GM12864 (cell line): ENCODE measurements at places on chromosomes 1 and 21.

- no peak for DNase-seq
These were observed 95.4 kb downstream of the AHCTF1 start for GRCh38 chr1:246836209-246836966.

DNA sequence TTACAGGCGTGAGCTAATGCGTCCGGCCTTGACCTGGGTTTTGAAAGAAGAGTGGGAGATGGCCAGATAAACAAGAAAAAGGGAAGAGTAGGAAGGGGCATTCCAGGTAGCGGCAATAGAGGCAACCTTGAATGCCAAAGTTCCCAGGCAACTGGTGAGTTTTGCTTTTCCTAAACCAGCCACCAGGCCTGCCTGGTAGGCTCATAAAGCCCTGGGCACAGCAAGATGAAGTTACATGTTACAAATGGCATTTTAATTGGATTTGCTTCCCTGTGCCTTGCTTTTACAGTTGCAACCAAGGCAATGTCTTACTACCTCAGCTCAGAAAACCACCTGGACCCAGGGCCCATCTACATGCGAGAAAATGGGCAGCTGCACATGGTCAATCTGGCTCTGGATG, 5.5 kb downstream of the LRRC42 start:
- no peak for DNase-seq

DNA sequence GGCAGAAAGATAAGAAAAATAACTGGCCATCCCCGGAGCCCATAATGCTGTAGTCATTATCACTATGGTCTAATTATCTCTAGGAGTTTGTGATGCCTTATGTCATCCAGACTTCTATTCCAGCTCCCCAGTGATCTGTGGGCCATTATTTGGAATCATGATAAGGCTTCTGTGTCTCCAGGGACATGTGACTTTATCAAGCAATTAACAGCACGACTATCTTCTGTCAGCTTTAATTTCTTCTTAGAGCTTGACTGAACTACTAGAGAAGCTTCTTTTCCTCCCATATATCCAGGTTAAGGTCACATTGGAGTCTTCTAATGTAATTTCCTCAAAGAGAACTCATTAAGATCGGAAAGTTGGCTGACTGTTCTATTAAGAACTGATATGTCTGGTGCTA, 100.4 kb downstream of the LHX8 start:
- DNase-seq, result no peak

- no peak for DNase-seq
These were observed 37.3 kb downstream of the ABCA4 start for GRCh38 chr1:94083681-94084080.

GRCh38 chr1:193971595-193971994, 785.2 kb upstream of the B3GALT2 start:
- DNase-seq, result no peak

GRCh38 chr1:39927538-39927937, 25.8 kb upstream of the MYCL start:
- DNase-seq, result no peak

DNA sequence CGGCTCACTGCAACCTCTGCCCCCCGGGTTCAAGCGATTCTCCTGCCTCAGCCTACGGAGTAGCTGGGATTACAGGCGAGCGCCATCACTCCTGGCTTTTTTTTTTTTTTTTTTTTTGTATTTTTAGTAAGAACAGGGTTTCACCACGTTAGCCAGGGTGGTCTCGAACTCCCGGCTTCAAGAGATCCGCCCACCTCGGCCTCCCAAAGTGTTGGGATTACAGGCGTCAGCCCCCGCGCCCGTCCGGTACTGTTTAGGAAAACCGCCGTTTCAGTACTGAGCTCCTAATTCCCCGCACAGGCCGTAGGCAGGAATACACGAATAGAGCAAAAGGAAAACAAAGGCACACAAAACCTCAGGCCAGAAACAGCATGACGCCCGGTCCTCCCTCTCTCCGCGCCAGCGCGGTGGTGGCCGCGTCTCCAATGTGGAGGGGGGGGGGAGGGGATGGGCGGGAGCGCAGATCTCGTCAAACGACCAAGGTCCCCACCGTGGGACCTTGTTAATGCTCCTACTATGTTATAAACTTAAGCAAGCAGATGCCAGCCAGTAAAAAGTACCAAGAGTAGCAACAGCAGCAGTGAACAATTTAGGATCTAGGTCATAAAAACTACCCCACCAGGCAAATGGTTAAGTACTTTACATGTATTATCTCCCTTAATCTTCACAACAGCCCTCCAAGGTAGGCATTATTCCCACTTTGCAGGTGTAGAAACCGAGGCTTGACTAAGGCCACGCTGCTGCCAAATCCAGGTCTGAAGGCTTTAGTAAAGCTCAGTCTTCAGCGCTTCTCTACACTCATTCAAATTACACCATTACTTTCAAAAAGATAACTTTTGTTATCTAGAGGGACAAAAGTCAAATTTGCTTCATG, 648 bp upstream of the ADAR start:
- DNase-seq, result no peak

DNA sequence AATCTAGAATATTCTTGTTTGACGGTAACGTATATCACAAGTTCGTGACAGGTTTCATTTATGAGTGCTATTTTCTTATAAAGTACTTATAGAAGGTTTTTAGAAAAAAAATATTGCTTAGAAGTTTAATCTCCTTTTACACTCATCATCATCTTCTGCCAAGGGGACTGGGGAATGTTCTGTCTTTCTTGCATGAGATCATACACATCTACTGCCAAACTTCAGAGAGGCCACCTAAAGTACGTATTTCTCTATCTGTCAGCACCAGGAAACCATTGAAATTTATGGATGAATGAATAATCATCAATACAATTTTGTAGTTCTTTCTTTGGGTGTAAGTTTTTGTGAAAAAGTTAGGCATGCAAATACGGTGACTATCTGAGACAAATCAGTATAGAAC, 245.8 kb downstream of the SPATA17 start:
- no peak for DNase-seq

DNA sequence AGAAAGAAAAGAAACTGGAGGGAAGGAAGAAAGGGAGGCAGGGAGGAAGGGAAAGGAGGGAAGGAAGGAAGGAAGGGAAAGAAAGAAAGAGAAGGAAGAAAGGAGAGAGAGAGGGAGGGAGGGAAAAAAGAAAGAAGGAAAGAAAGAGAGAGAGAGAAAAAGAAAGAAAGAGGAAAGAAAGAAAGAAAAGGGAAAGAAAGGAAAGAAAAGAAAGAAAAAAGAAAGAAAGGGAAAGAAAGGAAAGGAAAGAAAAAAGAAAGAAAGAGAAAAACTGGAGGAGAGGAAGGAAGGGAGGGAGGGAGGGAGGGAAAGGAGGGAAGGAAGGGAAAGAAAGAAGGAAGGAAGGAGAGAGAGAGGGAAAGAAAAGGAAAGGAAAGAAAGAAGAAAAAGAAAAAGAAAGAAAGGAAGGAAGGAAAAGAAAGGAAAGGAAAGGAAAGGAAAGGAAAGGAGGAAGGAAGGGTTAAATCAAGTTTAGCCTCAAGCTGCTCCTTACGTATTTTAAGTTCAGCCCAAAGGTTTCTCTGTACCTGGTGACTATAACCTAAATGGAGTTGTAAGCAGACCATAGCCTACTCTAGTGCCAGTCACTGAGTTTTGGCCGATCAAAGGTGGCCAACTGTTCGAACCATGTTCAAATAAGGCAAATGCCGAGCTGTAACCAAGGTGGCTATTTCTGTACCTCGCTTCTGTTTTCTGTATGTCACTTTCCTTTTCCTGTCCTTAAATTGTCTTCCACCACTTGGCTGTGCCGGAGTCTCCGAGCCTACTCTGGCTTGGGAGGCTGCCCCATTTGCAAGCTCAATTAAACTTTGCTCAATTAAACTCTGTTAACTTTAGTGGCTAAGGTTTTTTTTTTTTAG, 37.8 kb upstream of the TMPRSS2 start:
- peak; percentile 36 for DNase-seq

DNA sequence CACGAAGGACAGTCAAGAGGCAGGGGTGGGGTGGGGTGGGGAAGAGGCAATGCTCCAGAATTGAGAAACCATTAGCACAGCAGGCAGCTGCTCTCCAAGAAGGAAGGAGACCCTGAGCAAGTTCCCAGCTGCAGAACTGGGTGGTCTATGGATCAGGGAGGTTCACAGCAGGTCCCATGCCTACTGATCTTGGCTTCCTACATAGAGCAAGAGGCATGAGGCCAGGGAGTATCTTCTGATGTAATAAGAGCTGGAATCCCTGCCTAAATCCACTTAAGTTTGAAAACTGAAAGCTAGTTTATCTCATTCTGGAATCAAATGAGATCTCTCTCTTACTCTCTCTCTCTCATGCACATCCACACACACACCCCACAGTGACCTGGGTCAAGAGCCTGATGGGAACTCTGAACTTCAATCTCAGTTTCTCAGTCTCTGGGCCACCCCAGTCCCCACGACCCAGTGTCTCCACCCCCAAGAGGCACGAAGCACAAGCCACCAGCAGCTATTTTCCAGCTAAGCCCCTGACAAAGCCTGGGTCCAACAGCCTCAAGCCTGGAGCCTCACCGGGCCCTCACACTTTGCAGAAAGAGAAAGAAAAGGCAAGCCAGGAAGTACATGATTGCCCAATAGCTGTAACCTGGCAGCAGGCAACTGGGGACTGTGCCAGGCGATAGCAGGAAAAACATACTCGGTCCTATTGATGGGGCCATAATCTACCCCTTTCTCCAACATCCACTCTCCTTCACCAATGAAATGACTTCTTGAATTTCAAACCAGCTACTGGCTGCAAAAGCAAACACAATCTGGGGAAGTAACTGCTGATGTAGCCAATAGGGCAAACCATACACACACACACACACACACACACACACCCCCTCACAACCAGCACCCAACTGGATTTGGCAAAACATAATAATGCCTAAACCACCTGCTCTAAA, 2.2 kb downstream of the NUAK2 start:
- DNase-seq, result no peak

DNA sequence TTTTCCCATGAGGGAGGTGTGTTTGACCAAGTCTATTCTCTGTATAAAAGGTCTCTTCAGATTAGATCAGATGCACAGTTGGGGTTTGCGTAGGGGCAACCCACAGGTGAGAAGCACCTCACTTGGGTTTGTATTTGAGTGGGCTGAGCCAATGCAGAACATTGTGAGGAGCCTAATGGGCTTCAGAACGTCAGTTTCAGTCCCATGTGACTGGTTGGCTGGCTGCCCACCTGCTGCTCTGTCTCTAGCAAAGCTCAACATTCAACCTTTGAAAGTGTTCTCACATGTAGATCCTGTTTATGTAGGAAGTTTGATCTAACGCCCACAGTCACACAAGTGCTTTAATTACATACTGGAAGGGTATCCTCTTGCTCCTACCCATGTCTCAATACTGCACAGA, 105.5 kb downstream of the FASLG start:
- DNase-seq, result no peak

DNA sequence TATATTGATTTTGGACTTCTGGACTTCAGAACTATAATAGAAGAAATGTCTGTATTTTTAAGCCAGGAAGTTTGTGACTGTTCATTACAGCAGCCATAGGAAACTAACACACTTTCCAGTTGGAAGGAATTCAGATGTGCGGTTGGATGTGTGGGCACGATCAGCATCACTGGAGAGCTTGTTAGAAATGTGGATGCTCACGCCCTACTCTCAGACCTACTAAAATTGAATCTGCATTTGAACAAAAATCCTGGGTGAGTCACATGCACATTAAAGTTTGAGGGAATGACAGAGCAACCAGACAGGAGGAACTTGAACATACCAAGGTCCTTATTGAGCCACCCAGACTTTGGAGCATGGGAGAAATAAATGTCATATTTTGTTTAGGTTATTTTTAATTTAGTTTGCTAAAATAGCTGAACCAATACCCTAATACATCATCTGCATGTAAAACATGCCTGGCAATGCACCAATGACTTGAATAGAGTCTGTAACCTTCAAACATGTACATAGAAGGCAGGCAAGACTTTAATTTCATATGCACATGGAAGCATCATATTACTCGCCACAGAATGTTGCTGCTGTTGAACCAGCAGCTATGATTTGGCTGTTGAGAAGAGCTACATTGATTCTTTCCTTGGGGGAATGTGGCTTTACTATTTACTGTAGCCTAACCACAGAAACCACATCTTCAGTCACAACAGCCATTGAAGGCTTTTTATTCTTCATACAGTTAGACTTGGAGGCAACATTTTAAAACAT, 346.2 kb downstream of the BARHL2 start:
- DNase-seq, result no peak

DNA sequence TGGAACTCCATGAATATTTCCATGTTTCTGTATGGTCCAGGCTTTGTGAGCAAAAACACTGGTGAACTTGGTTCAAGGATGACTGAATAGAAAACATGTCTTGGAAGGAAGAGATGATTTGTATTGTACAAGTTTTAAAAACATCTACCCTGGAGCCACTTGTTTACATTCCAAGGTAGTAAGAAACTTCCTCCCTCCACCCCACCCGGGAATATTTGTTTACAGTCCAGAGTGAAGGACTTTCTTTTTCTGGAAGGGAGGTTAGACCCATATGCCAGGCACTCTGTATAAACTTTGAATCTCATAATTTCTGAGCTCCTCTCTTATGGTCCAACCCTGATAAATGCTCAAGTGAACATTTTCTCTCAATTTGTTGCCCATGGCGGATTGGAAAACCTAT, 323.3 kb upstream of the LYPLAL1 start:
- DNase-seq, result no peak

GRCh38 chr1:214901718-214902117, 180.8 kb upstream of the KCNK2 start:
- DNase-seq, result no peak

DNA sequence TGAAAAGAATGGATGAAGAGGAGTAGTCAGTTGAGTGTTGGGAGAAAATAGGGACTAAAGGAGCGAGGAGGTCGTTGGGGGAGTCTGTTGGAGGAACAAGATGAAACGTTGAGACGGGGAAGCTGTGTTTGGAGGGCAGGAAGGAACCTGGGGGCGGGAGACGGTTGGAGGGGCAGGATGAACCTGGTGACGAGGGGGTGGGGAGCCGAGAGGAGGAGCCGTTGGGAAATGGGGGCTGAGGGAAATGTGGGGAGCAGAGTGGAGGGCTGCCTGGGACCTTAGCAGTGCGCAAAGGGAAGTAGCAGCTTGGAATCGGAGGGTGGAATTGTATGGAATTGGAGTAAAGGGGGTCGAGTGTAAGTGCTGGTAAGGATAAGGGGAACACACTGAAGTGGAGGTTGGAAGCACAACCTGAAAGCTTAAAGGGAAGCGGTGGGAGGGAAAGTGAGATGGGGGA, 630 bp downstream of the MTF2 start:
- DNase-seq, result no peak

GRCh38 chr1:125086611-125087010, 3901.8 kb downstream of the SRGAP2C start:
- DNase-seq, result no peak

- no peak for DNase-seq
These were observed 258.3 kb downstream of the SRGAP2C start for GRCh38 chr1:121443001-121443540.

DNA sequence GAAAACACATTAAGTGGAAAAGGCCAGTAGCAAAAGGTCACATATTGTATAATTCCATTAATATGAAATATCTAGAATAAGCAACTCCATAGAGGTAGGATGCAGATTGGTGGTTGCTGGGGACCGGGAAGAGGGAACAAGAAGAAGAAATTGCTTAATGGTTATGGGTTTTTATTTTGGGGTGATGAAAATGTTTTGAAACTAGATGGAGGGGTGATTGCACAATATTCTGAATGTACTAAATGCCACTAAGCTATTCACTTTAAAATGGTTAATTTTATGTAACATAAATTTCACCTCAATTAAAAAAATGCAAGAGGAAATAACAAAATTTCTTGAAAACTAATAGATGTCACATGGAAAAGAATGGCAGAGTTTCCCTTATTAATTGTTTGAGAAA, 6.7 kb downstream of the KIAA0040 start:
- DNase-seq, result no peak

- DNase-seq, result no peak
These were observed 408.7 kb upstream of the TMPRSS15 start for GRCh38 chr21:18812308-18812707.
